ENCODE measurements at places on chromosomes 13 and 19. TPM values are rescaled to one million over a fixed set of nuclear protein-coding genes. Genes with fewer than 3 reads are reported as not detected.

GRK1 gene
- total RNA-seq = 0.24 TPM

ZSCAN22 gene
- 3.7 TPM for total RNA-seq

CLEC11A gene
- 6.0 TPM for total RNA-seq

SLC7A10 gene
- not detected for total RNA-seq

ZNF724 gene
- 3.2 TPM for total RNA-seq

- H3K4me1 ChIP-seq = no peaks in the 10 kb centered on the region
- H3K36me3 ChIP-seq = no peaks in the 10 kb centered on the region
- H3K4me3 ChIP-seq = no peak overlapping the region
Measured at GRCh38 chr13:36480726-36481427, 48.6 kb downstream of the CCNA1 start.

GRCh38 chr13:44969551-44970484 is 19.5 kb downstream of the NUFIP1 start:
- no peaks in the 10 kb centered on the region for H3K27me3 ChIP-seq
- H3K36me3 ChIP-seq = peaks cover 14% of the 10 kb centered on the region
- H3K27ac ChIP-seq = no peak overlapping the region
- no peak for DNase-seq
- H3K4me1 ChIP-seq = peaks cover 18% of the 10 kb centered on the region
- H3K4me3 ChIP-seq = no peak overlapping the region

GRCh38 chr13:52194184-52194868 is 34.9 kb upstream of the NEK3 start:
- H3K36me3 ChIP-seq = no peaks in the 10 kb centered on the region
- peak overlapping the region; percentile 94 for H3K27ac ChIP-seq
- peak overlapping the region; percentile 91 for H3K4me3 ChIP-seq
- H3K27me3 ChIP-seq = no peaks in the 10 kb centered on the region

DNA sequence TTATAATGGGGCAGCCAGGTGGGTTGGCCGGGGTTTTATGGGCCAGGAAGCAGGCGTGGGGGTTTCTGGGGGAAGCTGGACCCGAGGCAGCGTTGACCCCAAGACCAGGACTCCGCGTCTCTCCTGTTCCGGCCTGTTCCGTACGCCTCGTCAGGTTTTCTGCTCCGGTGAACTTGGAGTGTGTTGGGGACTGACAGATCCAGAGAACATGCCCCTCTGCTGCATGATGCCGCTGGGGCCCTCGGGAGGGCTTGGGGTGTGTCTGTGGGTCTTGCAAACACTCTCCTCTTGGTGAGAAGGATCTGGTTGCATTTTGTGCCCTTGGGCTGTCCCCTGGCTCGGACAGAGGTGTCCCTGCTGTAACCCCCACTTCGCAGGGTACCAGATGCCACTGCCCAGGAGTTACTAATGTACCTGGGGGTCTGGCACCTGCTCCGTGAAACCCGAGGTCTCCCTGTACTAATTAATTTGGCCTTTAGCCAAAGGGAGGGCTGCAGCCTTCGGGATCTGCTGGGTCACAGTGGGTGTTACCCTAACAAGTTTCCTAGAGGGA is 15.6 kb downstream of the KDM4B start:
- H3K4me1 ChIP-seq = peaks cover 48% of the 10 kb centered on the region
- no peak overlapping the region for H3K27ac ChIP-seq
- H3K4me3 ChIP-seq = no peak overlapping the region
- H3K27me3 ChIP-seq = no peaks in the 10 kb centered on the region
- no peak for DNase-seq

DNA sequence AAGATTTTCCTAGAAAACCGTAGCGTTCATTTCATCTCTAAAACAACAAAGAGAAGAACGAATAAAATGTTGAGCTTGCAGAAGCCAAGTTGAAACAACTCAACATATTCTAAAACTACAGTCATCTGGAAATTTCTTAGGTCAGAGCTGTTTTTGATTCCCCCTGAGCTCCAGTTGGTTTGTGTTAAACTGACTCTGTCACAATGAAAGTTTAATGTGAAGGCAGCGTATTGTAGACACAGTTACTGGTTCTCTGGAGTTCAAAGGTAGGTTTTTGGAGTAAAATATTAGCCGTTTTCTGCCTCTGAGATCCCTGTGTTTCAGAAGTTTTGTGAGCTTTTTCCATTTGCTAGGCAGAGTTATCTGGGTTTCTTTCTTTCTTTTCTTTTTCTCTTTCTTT is 2.2 kb downstream of the ARHGEF7 start:
- H3K4me1 ChIP-seq = peaks cover 68% of the 10 kb centered on the region
- no peak for DNase-seq
- H3K27ac ChIP-seq = peak overlapping the region; percentile 100
- peak overlapping the region; percentile 91 for H3K4me3 ChIP-seq
- H3K36me3 ChIP-seq = peaks cover 15% of the 10 kb centered on the region
- H3K27me3 ChIP-seq = no peaks in the 10 kb centered on the region

- H3K4me3 ChIP-seq = no peak overlapping the region
- H3K27me3 ChIP-seq = peaks cover 19% of the 10 kb centered on the region
- peaks cover 30% of the 10 kb centered on the region for H3K4me1 ChIP-seq
- DNase-seq = no peak
- peaks cover 1% of the 10 kb centered on the region for H3K36me3 ChIP-seq
- no peak overlapping the region for H3K27ac ChIP-seq
Measured at GRCh38 chr19:8641908-8642547, 11.6 kb downstream of the NFILZ start.

DNA sequence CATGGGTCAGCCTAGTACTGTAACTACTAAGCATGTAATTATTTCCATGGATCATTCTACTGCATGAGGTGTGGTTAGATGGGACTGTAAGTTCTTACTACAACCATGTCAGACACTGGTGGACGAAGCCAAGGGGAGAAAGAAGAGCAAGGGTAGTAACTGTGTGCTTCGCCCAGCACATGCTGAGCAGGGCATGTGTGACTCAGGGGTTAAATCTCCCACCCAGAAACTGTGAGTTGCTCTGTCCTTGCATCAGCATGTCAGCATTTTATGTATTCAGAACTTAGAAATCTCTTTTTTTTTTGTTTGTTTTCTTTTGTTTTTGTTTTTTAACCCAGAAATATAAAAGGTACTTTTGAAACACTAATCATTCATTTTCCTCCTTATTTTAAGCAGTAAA is 436.6 kb upstream of the KLF12 start:
- no peaks in the 10 kb centered on the region for H3K27me3 ChIP-seq
- DNase-seq = no peak
- peak overlapping the region; percentile 94 for H3K27ac ChIP-seq
- H3K4me3 ChIP-seq = no peak overlapping the region
- peaks cover 20% of the 10 kb centered on the region for H3K4me1 ChIP-seq

DNA sequence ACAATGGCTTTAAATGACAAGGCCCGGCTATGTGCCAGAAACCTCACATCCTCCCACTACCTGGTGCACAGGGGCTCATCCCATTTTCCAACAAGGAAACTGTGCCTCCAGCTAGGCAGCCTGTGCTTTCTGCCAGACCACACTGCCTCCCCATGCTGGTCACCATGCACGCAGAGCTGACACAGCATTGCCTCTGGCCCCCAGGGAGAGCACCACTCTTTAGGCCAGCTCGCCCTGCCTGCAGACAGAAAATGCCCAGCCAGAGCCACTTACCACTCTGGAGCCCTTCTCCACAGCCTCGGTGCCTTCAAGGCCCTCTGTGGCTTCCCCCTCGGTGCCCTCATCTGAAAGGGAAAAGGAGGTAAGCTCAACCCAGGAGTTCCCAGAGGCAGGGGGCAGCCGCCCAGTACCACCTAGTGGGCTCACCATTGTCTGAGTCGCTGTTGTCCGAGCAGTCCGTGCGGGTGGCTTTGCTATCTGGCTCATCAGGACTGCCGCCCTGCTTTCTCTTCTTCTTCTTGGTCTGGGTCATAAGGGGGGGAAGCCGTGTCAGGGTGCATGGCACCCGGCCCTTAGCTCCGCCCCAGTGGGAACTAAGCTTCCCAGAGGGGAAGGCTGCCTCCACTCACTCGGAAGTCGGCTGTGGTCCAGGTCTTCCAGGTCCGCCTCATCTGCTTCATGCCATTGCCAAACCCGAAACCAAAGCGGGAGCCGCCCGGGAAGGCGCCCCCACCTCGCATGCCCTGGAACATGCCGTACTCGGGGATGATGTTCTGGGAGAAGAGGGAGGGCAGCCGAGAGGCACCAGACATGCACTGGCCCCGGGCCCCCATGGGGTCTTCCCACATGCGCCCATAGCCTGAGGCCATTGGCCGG is 18.0 kb downstream of the AKAP8L start:
- H3K4me1 ChIP-seq = peaks cover 12% of the 10 kb centered on the region
- DNase-seq = no peak
- no peak overlapping the region for H3K27ac ChIP-seq
- H3K36me3 ChIP-seq = peaks cover 34% of the 10 kb centered on the region
- no peak overlapping the region for H3K4me3 ChIP-seq
- no peaks in the 10 kb centered on the region for H3K27me3 ChIP-seq

- H3K36me3 ChIP-seq = no peaks in the 10 kb centered on the region
- peak overlapping the region; percentile 77 for H3K27ac ChIP-seq
- H3K27me3 ChIP-seq = no peaks in the 10 kb centered on the region
- peaks cover 28% of the 10 kb centered on the region for H3K4me1 ChIP-seq
Measured at GRCh38 chr13:39876258-39876657, 220.8 kb downstream of the COG6 start.

DNA sequence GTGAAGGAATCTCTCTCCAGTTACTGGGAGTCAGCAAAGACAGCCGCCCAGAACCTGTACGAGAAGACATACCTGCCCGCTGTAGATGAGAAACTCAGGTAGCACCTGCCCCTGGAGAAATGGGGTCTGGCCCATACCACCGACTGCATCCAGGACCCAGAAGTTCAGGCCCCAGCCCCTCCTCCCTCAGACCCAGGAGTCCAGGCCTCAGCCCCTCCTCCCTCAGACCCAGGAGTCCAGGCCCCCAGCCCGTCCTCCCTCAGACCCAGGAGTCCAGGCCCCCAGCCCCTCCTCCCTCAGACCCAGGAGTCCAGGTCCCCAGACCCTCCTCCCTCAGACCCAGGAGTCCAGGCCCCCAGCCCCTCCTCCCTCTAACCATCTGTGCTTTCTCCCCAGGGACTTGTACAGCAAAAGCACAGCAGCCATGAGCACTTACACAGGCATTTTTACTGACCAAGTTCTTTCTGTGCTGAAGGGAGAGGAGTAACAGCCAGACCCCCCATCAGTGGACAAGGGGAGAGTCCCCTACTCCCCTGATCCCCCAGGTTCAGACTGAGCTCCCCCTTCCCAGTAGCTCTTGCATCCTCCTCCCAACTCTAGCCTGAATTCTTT is 3.0 kb downstream of the APOC2 start:
- no peaks in the 10 kb centered on the region for H3K27me3 ChIP-seq
- H3K36me3 ChIP-seq = no peaks in the 10 kb centered on the region
- no peak overlapping the region for H3K4me3 ChIP-seq

DNA sequence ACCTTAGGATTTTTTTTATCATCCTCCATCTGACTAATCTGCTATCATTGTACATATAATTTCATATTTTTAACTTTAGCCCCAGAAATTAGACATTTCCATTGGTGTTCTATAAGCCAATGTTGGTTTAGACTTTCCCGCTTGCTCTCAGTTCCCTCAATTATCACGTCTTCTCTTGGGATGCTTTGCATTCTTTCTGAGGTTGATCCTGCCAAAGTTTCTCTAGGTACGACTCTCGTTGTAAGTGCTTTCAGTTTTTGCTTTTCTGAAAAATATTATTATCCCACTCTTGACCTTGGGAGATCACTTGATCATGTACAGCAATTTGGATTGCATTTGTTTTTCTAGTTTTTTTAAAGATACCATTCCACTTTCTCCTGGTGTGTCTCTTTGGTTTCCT is 270.2 kb downstream of the IRS2 start:
- H3K27me3 ChIP-seq = no peaks in the 10 kb centered on the region
- no peaks in the 10 kb centered on the region for H3K36me3 ChIP-seq
- H3K27ac ChIP-seq = no peak overlapping the region
- H3K4me1 ChIP-seq = peaks cover 7% of the 10 kb centered on the region
- DNase-seq = no peak

DNA sequence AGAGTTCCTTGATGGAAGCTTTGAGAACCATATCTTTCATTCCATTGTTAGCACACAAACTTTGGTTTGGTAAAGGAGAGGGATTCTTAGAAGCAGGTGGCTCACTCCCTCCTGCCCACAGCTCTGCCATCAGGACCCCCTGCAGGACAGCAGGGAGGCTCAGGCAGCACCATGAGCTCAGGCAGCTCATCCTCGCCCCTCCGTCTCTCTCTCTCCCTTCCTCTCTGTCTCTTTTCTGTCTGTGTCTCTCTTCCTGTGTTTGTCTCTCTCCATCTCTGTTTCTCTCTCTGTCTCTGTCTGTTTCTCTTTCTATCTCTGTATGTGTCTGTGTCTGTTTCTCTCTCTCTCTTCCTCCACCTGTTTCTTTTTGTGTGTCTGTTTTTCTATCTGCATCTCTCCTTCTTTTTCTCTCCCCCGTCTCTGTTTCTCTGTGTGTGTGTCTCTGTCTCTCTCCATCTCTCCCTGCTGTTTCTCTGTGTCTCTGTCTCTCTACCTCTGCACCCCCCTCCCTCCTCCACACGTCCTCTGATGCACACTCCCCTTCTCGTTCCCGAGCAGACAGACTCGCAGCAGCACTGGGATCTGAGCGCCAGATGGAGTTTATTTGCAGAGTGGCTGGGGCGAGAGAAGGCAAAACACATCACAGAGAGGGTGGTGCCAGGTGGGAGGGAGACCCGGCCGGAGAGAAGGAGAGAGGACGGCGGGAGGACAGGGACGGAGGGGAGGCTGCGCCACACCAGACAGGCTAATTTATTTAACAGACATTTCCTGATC is 8.7 kb downstream of the SBK2 start:
- no peak overlapping the region for H3K27ac ChIP-seq
- DNase-seq = no peak
- H3K4me1 ChIP-seq = peaks cover 2% of the 10 kb centered on the region
- H3K36me3 ChIP-seq = no peaks in the 10 kb centered on the region
- no peaks in the 10 kb centered on the region for H3K27me3 ChIP-seq

DNA sequence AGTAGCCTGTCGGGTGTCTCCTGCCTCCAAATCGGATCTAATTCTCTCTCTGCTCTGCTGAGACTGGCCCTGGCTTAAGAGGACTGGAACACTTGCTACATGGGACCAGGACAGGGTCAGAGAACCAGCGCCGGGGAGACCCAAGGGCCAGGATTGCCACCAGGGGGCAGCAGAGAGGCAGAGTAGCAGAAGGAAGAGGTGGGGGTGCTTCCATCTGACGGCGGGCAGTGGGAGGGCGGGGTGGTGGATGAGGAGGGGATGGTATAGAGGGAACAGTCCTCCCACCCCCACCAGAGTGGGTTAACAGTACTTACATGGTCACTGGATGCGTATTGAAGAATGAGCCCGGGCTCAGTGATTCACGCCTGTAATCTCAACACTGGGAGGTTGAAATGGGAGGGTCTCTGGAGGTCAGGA is 11.9 kb downstream of the SELENOW start:
- peak; percentile 94 for DNase-seq
- peaks cover 7% of the 10 kb centered on the region for H3K4me1 ChIP-seq
- H3K27ac ChIP-seq = no peak overlapping the region
- peaks cover under 1% of the 10 kb centered on the region for H3K27me3 ChIP-seq
- H3K36me3 ChIP-seq = no peaks in the 10 kb centered on the region

Measured in osteocyte (in vitro differentiated cells).